ENCODE measurements at places on chromosomes 2 and 18.
A peak's percentile ranks its signal among the peaks of the same experiment; 100 is the strongest.

- no peak for DNase-seq
Observed at GRCh38 chr2:175990099-175990498, 12.0 kb downstream of the LNPK start.

DNA sequence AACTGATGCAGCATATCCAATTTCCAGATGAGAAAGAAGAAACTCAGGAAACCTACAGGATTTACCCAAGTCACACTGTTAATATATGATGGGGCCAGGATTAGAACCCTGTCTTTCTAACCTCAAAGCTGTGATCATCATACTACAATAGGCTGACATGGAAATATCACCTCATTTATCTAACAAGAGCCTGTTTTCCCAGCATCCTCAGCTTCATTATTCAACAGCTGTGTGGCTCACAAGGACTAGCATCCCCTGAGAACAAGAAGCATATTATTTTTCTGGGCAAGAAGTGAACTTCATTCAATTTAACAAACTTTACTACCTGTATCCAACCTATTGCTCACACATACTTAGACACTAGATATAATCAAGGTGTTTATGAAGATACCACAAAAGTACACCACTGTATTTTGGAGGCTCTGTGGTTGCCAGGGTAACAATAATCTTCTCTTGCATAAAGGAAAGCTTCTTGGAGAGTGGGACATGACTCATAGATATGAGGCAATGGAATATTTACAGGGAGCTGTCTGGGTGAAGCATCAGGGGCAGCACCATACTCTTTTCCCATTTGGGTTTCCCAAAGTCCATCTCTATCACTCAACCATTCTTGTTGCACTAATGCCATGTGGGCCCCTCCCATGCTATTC is 218.2 kb downstream of the RAD51AP2 start:
- DNase-seq: no peak

DNA sequence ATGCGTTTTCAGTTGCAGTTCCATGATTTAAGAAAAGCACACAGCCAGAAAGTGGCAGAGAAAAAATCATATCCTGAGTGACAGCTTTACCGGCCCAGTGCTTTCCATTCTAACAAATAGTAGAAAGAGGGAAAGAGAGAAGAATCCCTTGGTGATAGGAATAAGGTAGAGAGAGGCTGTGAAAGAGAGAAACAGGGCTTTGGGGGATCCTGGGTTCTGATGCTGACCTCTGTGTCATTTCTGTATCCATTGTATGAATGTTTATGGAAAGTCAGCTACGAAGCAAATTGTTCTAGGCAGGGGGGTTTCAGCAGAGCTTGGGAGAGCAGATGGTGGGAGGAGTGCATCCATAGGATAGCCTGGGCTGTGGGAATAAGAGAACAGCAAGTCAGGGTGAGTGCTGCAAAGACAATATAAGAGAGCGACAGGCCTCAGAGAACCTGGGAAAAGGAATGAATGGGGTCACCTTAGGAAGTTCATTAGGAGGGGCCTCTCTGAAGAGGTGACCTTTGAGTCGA is 203.4 kb upstream of the TNP1 start:
- no peak for DNase-seq

- no peak for DNase-seq
Observed at GRCh38 chr2:197425550-197425949, 9.3 kb downstream of the SF3B1 start.

- DNase-seq: no peak
Observed at GRCh38 chr2:15769235-15769634, 171.1 kb upstream of the MYCN start.

DNA sequence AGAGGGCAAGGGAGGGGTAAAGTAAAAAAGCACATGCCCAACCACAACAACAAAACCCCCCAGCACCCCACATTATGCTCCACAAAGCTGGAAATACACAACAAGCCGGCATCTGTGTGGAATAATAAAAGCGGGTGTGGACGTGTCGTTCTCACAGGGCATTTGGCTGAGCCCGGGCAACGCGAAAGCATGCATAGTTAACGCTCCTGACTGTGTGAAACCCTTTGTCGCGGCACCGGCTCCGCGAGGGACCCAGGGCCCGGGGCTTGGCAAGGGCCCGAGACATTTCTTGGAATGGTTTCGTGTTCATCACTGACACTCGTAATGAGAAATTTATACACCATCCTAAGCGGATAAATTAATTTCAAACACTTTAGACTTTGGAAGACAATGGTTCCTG is 165.6 kb downstream of the INHBB start:
- DNase-seq: no peak

DNA sequence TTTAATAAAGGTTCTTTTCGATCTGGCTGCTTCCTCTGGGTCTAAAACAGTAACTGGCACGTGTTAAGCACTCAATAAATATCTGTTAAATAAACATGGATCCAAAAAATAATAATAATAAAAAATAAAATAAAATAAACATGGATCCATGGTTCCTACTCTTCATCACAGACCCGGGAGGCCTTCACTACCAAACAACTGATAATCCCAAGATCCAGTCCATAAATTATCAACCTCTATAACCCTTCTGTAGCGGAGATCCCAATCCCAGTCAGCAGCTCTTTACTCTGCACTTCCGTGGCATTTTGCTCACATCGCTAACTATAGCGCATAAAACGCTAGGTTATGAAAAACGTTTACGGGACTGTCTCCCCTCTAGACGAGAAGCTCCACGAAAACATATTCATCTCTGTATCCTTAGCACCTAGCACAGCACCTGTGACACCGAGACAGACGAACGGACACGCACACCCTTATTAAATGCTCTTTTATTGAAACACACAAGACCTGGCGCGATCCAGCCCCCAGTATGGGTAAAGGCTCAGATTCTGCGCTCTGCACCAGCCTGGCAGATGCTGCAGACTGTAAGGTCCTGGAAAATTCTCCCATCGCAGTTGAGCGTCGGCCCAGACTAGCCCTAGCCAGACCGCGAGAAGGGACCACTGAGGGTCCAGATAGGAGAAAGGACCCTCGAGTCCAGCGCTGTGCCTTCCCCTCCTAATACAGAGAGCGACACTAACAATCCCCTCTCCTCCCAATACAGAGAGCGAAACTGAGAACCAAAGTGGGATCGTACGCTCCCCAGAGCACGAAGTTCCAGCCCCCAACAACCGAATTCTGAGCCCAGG is 770 bp downstream of the NBAS start:
- DNase-seq: peak; percentile 24

GRCh38 chr18:49020621-49021021 is 69.9 kb upstream of the SMAD7 start:
- no peak for DNase-seq

- no peak for DNase-seq
Observed at GRCh38 chr2:221153226-221153625, 418.9 kb downstream of the EPHA4 start.

DNA sequence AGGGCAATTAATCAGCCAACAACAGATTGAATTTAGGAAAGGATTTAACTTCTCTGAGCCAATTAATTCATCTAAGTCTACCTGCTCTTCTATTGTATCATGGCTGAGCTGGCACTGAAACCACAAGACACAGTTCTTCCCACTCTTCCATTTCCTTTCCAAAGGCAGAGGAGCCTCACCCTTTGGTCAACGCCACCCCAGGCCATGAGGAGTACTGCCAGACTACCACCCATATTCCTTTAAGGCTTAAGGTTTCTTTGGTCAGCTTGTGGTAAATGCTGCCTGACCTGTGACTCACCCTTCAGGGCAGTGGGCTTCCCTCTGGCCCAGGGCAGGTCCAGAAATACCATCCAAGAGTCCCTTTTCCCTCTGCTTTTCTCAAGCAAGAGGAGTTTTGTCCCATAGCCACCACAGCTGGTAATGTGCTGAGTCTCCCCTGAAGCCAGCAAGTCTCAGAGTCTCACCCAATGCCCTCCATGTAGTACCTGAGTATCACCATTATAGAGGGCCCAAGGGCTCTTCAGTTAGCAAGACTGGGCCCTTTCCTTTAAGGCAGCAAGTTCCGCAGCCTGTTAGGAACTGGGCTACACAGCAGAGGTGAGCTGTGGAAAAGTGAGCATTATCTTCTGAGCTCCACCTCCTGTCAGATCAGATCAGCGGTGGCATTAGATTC is 900.5 kb upstream of the CRIM1 start:
- DNase-seq: no peak

- no peak for DNase-seq
Observed at GRCh38 chr18:33711514-33711913, 133.5 kb downstream of the ASXL3 start.

- no peak for DNase-seq
Observed at GRCh38 chr2:166282154-166282553, 93.6 kb downstream of the SCN9A start.

- DNase-seq: no peak
Observed at GRCh38 chr18:79529991-79530390, 134.3 kb downstream of the NFATC1 start.

DNA sequence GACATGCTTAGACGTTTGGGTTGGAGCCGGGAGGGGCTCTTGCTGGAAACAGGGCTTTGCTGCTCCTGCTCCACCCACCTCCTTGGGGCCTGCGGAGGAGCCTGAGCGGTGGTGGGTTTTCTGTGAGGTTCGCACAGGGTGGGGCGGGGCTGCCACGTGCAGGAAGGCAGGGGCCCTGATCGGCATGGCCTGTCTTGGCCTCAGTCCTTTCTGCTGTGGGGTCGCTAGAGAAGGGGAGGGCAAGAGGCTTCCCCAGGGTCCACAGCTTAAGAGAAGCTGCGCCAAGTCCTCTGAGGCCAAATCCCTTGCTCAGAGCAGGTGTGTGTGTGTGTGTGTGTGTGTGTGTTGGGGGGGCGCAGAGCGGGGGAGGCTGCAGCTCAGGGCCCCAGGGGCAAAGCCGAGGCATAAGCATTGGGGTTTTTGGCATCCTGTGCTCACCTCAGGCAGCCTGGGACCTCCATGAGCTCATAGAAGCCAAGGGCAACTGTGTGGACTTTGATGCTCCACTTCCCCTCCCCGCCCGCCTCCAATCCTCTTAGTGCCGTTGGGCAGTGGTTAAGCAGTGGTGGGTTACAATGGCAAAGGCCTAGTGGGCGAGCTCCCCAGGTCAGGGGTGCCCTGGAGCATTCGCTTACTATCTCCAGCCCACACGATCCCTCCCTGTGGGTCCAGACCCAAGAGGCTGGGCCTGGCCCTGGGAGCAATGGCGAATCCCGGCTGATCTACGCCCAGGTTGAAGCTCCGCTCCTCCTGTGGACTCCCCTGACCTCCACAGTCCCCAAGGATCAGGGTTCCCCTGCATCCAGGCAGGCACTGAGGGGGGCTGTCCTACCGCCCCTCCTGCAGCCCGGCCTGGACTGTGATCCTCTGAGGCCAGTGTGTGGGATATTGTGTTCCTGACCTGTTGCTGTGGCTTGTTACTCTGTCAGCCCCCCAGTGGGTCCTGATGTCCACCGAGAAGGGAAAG is 28.9 kb downstream of the TOGARAM2 start:
- DNase-seq: no peak

DNA sequence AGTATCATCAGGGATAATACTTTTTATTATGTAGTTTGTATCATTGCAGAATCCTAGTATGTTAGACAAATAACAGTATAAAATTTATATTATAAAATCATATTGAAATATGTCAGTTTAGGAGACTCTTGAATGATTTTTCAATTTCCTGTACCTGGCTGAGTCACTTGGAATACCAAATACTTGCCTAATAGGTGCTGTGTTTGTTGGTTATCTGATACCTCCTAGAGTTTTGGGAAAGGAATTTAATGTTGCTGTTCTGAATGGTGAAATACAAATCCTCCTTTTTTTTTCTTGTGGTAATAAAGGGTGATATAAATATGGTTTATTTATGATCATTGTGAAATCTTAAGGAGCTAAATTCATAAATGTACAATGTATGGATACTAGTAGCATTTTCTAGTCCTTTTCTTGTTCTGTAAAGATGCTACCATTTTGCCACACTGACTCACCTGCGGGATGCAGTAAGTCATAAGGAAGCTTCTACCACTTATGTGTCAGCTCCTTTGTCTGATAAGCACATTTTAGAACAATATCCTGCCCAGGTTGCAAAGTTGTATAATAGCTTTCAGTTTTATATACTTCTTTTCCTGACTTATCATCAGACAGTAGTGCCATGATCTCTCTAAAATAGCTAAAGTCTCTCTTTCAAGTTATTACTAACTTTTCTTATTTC is 465.5 kb downstream of the XIRP2 start:
- no peak for DNase-seq

- peak; percentile 66 for DNase-seq
Observed at GRCh38 chr2:237603718-237604362, 13.3 kb upstream of the RAB17 start.

DNA sequence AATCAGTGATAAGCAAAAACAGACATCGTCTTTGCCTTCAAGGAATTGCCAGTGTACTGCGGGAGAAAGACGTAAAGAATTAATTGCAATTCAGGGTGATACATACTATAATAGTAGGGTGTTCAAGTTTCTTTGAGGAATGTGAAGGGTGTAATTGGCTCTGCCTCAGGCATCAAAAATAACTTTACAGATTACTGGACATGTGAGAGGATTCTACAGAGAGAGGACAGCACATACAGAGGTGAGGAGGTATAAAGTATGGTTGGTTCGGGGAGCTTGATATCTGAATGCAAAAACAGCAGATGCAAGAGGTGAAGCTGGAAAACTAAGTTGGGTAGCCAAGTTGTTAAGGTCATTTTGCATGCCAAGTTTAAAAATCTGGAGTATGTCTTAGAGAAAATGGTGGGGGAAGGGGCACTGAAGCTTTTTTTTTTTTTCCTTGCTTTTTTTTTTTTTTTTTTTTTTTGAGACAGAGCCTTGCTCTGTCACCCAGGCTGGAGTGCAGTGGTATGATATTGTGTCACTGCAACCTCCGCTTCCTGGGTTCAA is 227.5 kb upstream of the FOSL2 start:
- no peak for DNase-seq

- DNase-seq: peak; percentile 34
Observed at GRCh38 chr18:51028201-51028805, 1.7 kb upstream of the SMAD4 start.

GRCh38 chr2:206274434-206275311 is at the start of gene ZDBF2:
ZDBF2 (plus strand) TSS chr2:206274663; CDS start chr2:206281850, 7,187 bp downstream.
- peak; percentile 88 for DNase-seq
